D341Med (cell line): ENCODE measurements at places on chromosomes 3 and 15.

DNA sequence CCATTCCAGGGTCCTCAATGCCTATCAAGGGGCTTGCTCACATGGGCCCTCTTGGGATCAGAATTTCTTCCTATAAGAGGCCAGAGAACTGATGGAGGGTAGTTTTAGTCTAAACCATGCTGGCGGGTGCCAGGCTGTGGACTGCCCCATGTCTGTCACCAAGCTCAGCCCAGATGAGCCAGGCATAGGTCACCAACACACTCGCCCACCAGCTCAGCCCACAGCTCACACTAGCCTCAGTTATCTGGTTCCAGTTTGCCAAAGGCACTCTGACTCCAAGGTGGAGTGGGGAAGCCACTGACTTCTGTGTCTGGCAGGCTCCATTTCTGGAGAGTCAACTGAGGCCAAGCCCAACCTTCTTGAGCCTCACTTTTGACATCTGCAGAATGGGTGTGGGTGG, 50.7 kb upstream of the INSYN1 start:
- DNase-seq, result no peak

GRCh38 chr3:195466251-195466650, 23.4 kb upstream of the ACAP2 start:
- no peak for DNase-seq

DNA sequence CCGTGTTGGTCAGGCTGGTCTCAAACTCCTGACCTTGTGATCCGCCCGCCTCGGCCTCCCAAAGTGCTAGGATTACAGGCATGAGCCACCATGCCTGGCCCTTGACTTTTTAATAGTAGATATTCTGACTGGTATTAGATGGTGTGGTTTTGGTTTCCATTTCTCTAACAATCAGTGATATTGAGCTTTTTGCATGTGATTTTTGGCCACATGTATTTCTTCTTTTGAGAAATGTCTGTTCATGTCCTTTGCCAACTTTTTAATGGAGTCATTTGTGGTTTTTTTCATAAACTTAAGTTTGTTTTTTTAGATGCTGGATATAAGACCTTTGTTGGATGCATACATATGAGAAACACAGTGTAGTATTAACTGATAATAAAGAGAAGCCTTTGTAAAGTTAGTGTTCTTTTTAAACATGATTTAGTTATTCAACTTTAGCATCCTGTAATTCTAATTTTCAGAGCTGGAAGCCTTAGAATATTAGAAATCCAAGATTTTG, 280.8 kb downstream of the RBMS3 start:
- DNase-seq, result no peak

DNA sequence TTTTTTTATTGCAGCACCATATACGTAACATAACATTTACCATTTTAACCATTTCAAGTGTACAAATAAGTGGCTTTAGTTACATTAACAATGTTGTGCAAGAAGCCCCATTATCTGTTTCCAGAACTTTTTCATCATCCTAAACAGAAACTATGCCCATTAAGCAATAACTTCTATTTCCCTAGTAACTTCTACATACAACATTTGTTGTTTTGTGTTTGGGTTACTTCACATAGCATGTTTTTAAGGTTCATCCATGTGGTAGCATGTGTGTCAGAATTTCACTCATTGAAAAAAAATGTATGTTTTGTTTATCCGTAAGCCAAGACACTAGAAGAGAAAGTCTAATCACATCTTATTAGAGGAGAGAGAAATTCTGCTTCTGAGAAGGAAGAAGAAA, 450.5 kb upstream of the PDZRN3 start:
- no peak for DNase-seq

DNA sequence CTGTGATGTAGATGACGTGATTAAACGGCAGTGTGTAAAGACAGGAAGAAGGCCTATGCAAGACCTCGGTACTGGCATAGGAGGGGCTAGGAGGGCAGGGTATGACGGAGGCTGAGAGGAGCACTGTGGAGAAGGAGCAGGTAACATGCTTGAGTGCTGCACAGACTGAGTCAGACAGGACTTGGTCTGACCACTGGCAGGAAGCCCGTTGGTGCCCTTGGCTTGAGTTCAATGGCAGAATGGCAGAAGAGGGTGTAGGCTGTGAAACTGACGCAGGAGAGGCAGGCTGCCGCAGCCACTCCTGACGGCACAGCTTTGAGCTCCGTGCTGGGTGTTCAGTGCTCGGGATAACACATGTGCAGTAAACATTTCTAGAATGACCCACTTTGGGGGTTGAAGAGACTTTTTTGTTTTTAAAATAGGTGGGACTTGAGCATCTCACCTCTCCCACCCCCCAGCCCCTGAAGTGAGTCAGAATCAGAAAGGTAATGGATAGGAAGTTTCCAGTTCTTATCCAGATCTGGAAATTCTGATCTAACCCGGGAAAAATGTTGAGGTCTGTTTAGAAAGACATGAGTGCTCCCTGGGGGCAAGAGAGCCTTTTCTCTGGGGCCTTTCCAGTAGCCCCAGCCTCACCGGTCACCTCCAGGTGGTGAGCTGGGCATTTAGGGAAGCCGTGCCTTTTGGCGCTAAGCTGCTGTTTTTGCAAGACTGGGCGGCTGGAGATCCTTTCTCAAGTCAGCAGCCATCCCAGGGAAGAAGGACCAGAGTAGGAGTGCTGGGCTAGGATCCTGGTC, 126.4 kb downstream of the RPLP1 start:
- DNase-seq, result no peak
